ENCODE measurements at places on chromosomes 7 and 10.

- DNase-seq = no peak
These were observed 106.5 kb upstream of the ANLN start for GRCh38 chr7:36283181-36283580.

GRCh38 chr7:17326378-17326777 is 27.9 kb downstream of the AHR start:
- no peak for DNase-seq

GRCh38 chr10:813286-813685 is 118.2 kb downstream of the LARP4B start:
- DNase-seq = no peak

GRCh38 chr10:71970869-71971268 is 6.7 kb downstream of the CHST3 start:
- DNase-seq = no peak

GRCh38 chr10:104510644-104511043 is 130.4 kb upstream of the SORCS3 start:
- DNase-seq = no peak

- DNase-seq = no peak
These were observed at the start of gene GIMAP2 for GRCh38 chr7:150685219-150686029. Gene GIMAP2 (plus strand): TSS chr7:150685706. CDS start chr7:150687060, 1,354 bp downstream.

GRCh38 chr7:49763791-49764190 is 9.6 kb upstream of the VWC2 start:
- no peak for DNase-seq

DNA sequence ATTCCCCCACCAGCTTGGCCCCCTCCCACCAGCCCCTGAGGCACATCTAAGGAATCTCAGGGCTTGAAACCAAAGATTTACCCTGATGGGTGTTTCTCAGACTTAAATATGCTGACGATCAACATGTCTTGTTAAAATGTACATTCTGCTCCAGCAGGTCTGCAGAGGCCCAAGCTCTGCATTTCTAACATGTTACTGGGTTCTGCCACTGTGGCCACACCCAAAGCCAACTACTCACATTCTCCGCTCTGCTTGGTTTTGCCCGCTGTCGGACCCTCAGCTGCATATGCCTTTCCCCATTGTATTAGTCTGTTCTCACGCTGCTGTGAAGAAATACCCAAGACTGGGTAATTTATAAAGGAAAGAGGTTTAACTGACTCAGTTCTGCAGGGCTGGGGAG is 8.9 kb downstream of the PIP4K2A start:
- no peak for DNase-seq

DNA sequence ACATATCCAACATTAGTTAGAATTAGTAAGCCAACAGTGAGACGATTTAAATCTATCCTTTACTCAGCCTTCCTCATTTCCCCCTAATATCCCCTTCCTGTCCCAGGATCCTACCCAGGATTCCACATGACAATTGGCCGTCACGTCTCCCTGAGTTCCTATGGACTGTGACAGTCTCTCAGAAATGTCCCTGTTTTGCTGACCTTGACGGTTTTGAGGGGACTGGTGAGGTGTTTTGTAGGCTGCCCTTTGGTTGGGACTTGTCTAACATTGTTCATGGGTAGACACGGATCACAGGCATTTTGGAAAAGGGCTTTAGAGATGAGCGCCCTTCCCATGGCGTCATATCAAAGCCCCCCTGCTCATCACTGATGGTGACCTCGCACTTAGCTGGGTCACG is 162.8 kb downstream of the ZMYND11 start:
- DNase-seq = no peak

DNA sequence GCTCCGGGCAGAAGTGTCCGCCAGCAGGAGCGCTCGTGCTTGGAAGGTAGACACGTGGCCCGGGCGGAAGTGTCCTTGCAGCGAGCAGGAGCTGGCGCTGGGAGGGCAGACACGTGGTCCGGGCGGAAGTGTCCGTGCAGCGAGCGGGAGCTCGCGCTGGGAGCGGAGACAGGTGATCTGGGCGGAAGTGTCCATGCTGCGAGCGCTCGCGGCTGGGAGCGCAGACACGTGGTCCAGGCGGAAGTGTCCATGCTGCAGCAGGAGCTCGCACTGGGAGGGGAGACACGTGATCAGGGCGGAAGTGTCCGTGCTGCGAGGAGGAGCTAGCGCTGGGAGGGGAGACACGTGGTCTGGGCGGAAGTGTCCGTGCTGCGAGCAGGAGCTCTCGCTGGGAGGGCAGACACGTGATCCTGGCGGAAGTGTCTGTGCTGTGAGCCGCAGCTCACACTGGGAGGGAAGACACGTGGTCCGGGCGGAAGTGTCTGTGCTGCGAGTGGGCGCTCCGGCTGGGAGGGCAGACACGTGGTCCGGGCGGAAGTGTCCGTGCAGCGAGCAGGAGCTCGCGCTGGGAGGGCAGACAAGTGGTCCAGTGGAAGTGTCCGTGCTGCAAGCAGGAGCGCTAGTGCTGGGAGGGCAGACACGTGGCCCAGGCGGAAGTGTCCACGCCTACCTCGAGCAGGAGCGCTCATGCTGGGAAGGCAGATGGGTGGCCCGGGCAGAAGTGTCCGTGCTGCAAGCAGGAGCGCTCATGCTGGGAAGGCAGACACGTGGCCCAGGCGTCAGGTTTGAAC is 41.1 kb upstream of the PRKAR1B start:
- DNase-seq = no peak

DNA sequence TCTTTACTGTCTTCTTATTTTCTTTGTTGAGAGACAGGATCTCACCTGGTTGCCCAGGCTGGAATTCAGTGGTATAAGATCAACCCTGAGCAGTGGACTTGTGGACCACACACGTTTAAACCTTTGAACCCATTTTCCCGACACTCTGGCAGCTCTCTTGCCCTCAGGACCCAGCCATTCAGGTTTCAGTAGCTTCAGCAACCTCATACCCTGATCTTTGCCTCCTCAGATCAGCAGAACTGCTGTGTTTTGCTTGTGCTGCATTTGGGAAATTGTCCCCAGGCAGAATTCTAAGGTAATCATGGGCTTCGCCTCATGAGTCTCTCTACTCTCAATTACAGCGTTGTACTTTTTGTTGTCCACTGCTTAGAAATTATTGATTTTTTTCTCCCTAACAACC is 317.6 kb upstream of the KIAA1217 start:
- DNase-seq = no peak

DNA sequence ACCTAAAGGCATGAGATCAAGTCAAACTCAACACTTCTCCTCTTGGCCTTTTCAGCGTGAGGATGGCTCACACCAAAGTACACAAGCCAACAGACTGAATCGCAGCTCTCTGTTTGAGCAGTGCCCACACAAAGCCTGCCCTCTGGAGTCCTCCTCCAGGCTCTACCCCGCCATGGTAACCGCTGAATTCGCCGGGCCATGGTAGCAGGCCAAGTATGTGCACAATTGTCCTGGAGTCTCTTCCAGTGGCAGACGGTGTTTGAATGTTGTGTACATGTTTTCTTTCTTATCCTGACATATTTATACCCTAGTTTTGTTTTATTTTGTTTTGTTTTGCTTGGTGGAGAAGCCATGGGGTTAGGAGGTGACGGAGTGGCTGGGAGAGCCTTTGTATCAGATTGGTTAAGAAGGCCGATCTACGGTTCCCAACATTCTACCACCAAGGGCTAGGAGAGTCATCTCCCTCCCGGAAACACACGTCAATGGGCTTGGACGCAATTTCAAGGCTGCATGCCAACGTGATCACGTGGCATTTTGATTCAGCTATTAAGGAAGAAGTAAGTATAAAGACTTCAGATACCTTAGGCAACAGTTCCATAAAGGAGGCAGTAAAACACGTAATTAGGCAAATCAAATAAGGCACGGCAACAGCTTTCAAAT is 12.1 kb upstream of the SHH start:
- DNase-seq = no peak

DNA sequence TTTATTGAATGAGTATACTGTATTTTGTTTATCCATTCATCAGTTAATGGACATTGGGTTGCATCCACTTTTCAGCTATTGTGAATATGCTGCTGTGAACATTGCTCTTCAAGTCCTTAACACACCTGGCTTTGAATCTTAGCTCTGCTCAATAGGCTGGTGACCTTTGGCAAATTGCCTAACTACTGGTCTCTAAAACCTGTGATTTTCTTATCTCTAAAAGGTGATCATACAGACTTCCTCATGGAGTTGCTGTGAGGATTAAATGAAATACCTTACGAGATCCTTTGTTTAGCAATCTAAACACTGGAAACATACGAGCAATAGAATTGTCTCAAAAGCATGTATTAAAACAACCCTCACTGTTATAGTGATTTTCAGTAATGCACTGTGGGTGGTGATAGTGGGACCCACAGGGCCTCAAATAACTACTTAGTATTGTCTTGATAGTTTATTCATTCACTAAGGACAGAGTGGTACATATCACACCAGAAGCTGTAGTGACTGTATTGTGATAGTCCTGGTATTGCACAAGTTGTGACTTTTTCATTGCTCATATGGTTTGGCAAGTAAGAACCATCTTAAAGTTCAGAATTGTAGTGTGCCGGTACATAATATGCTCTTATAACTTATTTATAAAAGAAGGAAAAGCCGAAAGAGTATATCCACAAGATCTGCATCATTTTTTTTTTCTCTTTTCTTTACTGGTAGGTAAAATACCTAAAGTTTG is 257.6 kb downstream of the EXOC4 start:
- no peak for DNase-seq

- no peak for DNase-seq
These were observed 252.5 kb downstream of the SLC25A13 start for GRCh38 chr7:96069401-96069800.

DNA sequence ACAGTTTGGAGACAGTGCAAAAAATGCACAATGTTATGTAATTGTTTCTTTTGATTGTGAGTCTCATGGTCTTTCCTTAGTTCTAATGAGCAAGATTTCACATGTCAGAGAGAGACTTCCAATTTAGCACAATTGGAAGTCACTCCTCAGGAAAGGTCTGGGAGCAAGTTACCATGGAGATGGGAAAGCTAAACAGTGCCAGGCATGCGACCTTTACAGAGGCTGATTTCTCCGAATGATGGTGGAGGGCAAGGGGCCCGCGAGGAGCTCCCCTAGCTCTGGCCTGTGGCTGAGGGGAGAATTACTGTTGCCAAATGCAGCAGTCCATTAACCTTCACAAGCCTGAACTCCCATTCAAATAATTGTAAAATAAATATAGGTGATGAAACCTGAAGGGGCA is 59.3 kb downstream of the CDCA7L start:
- no peak for DNase-seq

- DNase-seq = no peak
These were observed 37.9 kb downstream of the SLC25A28 start for GRCh38 chr10:99582255-99582770.

GRCh38 chr7:115789901-115790300 is 240.7 kb downstream of the TFEC start:
- DNase-seq = no peak

DNA sequence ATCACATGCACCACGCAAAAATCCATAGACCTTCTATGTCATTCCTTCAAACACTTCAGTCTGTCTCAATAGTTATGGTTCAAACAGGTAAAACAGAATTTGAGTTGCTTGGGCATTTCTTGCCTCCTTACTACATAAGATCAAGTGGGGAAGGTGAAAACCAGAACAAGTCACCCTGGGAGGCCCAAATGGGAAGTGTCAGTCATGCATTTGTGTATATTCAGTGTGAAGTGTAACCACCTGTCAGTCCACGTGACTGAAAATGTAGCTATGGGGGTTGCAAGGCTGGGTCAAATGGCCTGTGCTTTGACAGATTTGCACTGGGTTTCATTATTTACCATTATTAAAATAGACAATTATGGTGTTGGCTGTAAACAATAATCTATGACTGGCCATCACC is 176.6 kb upstream of the VIPR2 start:
- DNase-seq = no peak

DNA sequence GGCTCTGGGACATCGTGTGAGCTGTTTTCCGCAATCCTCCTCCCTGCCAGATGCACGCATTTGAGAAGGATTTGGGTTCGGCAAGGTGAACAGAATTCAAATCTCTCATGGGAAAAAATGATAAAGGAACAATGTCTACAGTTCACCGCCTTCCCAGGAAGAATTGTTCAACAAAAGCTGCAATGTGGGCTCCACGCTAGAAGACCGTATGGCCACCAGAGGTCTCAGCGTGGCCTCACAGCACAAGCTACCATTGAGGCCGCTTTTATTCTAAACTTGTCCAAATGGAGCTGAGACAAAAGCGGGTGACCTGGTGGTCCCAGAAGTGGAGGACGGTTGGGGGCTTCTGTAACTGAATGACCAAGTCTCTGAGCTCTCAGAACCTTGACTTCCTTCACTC is 733.1 kb downstream of the PARD3 start:
- no peak for DNase-seq

DNA sequence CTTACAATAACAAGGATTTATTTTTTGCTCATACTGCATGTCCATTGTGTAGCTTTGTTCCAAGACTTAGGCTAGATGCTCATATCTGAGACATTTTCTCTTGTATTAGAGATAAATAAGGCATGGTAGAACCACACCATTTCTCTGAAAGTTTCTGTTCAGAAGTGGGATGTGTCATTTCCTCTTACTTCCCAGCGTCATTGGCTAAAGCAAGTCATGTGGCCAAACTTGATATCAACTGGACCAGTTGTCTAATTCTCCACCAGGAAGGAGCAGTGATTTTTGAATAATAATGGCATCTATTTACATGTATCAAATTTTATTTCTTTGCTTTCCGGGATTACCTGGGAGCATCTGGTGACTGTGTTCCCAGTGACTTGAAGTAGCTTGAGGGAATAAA is 38.3 kb downstream of the AHCYL2 start:
- no peak for DNase-seq

DNA sequence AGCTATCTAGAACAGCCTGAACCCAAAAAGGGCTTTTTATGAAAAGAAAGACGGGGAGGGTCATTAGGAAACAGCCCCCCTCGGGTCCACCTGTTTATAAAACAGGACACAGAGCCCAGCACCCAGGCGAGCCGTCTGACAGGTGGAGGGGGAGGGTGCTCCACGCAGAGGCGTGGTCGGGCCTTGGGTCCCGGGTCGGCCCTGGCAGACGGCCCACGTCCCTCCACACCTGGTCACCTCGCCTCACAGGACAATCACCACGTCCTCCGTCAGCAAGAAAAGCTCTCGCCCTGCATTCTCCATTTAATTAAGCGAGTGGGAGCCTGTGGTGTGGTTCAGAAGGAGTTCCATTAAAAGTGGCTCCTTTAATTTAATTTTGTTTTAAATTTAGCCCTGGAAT is 42.3 kb upstream of the FOXL3 start:
- no peak for DNase-seq

GRCh38 chr10:78974617-78975317 is 94.0 kb upstream of the ZMIZ1 start:
- no peak for DNase-seq

- DNase-seq = no peak
These were observed 127.2 kb upstream of the SP4 start for GRCh38 chr7:21300692-21301091.

GRCh38 chr7:118029826-118030422 is 154.0 kb upstream of the LSM8 start:
- DNase-seq = no peak

DNA sequence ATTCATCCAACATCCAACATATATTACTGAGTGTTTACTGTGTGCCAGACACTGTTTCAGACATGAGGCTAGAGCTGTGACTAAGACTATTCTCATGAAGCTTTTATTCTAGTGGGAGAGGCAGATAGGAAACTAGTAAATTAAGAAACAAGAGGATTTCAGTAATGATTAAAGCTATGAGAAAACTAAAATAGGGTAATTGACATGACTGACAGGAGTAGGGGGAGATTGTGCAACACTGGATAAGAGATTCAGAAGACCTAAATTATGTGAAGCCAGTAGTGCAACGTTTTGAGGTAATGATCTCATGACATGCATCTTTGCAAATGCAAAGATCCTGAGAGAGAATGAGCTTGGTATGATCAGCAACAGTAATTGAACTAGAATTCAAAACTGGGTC is 48.6 kb upstream of the MKLN1 start:
- no peak for DNase-seq

GRCh38 chr7:142871260-142872105 is 14.1 kb downstream of the TRPV6 start:
- DNase-seq = no peak
